ENCODE measurements at places on chromosomes 4 and X.
A peak's percentile ranks its signal among the peaks of the same experiment; 100 is the strongest.

DNA sequence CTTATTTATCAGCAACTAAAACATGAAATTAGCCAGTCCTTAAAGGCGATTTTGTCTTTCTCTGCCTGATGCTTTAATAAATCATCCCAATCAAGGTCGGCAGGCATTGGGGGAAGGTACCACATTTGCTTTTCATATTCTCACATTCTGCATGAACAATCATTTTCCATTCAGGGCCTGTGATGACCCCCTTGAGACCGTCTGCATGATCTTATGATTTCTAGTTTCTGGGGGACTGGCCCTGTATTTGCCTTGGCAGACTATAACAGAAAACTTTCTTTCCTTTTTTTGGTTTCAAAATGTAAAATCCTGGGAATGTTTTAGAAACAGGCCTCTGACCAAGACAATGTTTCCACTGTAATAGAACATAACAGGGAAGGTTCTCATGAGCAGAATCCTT is 296.8 kb downstream of the IDS start:
- DNase-seq, result no peak

DNA sequence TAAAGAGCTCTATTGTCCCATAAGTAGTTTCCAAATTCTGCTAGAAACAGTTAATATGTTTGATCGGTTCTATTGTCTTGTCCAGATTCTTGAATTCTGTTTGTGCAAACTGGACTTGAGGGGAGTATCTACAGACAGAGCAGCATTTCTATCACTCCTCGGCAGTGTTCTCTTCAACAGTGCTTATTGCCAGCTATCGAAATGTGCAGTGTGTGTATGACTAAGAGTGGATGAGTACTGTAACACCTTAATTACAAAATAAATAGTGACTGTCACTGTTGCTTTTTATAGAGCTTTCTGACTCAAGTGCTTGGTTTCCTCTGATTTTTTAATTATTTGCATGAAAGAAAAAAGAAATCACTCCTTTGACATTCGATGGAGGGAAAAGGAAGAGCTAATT is 274.6 kb downstream of the RPA4 start:
- DNase-seq, result no peak

- no peak for DNase-seq
Measured at GRCh38 chr4:24640366-24640765, 56.0 kb upstream of the DHX15 start.

DNA sequence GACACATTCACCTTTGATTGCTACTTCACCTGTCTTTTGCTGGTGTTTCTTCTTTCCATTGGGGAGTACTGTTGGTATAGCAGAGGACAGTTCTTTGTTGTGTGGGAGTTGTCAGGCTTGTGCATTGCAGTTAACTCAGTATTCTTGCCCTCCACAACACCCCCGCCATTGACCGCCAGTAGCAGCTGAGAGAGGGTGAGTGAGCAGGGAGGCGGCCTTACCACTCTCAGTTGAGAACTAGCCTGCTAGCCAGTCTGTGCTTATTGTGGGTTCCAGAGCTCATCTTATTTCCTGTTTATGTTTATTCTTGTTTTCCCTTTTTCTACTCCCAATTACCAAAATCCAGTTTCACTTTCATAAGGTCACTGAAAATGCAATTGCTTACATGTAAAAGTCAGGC is 52.2 kb downstream of the STIM2 start:
- no peak for DNase-seq

- DNase-seq, result peak; percentile 33
Measured at GRCh38 chrX:129654652-129655546, at the start of gene APLN. Gene APLN, minus strand, starts transcription at chrX:129654956. Its CDS starts 326 bp downstream, at chrX:129654630.

- DNase-seq, result no peak
Measured at GRCh38 chr4:99832758-99833157, 16.1 kb downstream of the DAPP1 start.

- DNase-seq, result peak; percentile 33
Measured at GRCh38 chr4:72471816-72472215, 97.2 kb downstream of the ADAMTS3 start.

GRCh38 chrX:65859299-65859698 is 180.6 kb downstream of the VSIG4 start:
- no peak for DNase-seq

GRCh38 chr4:150948074-150948473 is 67.0 kb downstream of the LRBA start:
- no peak for DNase-seq

GRCh38 chr4:112036886-112037285 is 108.4 kb upstream of the FAM241A start:
- DNase-seq, result peak; percentile 91

GRCh38 chr4:8352368-8353157 is 83.0 kb downstream of the HTRA3 start:
- no peak for DNase-seq

- DNase-seq, result no peak
Measured at GRCh38 chr4:73874386-73874785, 5.2 kb downstream of the CXCL1 start.

DNA sequence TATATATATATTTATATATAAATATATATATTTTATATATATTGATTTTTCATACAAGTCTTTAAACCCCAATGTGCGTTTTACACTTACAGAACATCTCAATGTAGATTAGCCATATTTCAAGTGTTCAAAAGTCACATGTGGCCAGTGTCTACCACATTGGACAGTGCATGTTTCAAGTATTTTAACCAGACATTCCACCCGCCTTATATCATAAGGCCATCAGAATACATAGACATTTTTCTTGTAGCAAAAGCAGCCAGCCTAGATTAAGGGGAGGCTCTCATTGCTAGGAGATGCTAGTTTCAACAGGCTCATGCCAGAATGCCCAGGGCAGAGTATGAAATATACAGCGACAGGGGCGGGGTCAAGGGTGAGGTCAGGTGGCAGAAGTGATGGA is 202.0 kb downstream of the NR3C2 start:
- DNase-seq, result no peak

DNA sequence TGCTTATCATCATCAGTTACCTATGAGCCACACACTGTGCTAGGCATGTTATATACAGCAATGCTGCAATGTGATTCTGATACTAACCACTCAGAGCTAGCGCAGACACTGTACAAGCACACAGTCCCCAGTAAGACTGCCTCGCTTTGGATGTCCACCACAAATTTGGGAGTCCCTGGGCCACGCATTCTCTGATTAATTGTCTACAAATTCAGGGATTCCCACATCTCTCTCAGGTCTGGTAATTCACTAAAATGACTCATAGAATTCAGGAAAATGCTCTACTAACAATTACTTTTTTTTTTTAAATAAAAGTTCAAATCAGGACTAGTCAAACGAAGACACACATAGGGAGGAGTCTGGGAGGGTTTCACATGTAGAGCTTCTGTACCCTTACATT is 652.1 kb upstream of the AADAT start:
- no peak for DNase-seq

DNA sequence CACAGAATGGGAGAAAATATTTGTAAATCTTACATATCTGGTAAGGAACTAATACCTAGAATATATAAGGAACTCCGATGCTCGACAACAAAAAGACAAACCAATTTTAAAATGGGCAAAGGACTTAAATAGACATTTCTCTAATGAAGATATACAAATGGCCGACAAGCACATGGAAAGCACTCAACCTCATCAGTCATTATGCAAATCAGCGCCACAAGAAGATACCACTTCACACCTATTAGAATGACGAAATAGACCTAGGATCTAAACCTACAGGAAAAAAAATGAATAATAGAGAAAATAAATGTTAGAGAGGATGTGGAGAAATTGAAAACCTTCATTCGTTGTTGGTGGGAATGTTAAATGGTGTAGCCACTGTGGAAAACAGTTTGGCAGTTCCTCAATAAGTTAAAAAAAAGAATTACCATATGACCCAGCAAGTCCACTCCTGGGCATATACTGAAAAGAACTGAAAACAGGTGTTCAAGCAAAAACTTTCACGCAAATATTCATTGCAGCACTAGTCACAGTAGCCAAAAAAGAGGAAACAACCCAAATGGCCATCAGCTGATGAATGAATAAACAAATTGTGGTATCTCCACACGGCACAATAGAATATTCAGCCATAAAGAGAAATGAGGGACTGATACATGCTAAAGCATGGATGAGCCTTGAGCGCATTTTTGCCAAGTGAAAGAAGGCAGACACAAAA is 57.3 kb upstream of the WDR19 start:
- DNase-seq, result no peak

DNA sequence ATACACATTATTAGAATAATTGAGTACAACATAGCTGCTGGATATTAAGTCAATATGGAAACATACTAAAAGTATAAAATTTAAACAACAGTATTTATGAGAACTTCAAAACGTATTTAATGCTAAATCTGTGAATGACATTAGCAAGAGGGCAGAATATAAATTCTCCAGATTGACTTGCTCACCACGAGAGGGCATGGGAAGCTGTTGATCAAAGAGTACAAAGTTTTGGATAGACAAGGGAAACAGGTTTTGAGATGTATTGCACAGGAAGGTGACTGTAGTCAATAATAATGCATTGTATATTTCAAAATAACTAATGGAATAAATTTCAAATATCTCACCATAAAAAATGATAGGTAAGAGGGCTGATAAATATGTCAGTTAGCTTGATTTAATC is 768.2 kb downstream of the CENPC start:
- DNase-seq, result no peak

- no peak for DNase-seq
Measured at GRCh38 chr4:118994030-118994429, 105.4 kb downstream of the SYNPO2 start.

DNA sequence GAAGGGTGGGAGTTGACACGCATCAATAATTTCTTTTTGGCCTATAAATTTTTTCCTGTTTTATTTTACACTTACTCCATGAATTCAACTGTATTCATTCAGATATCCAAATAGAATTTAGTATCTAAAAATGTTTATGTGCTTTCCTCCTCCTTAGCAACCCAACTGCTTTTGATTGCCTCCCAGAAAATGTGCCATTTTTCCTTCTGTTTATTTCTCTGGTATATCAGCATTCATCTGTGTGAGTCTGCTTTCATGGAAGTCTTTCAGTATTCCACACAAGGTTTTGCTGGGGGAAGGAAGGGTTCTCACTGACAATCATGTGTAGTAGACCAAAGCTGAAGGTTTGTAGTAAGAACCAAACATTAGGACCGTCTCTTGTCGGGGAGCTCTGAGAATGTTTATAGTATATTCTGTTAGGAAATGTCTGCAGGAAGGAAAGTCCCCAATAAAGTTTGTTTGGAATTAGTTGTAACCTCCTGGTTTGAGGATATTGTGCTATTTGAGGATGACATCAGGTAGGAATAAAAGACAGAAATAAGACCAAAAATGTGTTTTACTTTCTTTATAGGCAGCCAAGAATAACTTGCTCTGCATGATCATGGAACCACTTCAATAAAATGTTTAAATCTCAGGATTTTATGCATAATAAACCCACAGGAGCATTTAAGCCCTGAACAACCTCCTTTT is 673.6 kb upstream of the INTU start:
- DNase-seq, result peak; percentile 64

- DNase-seq, result peak; percentile 82
Measured at GRCh38 chrX:140163371-140164159, 198.2 kb upstream of the CXorf66 start.

DNA sequence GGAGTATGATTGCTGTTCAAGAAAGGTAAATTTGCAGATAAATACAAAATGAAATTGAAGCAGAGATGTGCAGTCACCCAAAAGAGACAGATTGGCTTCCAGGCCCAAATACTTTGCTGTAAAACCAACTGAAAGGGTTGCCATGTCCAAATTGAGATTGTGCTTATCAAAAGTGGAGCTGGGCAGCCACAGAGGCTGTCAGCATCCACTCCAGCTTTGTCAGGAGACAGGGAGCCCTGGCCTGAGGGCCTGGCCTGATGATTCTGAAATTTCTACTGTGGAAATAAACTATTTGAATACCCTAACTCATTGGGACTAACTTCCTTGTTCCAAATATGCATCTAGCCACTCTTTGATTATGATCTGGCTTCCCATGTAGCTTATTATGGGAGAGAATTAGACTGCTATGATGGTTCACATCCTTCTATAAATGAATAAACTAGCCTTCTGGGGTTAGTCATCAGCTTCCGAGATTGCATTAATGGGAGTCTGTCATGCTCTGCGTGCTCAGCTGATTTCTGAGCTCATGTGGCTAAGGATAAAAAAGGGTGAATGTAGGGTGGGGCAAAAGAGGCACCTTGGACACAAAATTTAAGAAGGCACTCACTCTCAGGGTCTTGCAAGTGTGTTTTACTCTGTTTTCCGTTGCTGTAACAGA is 48.2 kb downstream of the SLC34A2 start:
- no peak for DNase-seq

DNA sequence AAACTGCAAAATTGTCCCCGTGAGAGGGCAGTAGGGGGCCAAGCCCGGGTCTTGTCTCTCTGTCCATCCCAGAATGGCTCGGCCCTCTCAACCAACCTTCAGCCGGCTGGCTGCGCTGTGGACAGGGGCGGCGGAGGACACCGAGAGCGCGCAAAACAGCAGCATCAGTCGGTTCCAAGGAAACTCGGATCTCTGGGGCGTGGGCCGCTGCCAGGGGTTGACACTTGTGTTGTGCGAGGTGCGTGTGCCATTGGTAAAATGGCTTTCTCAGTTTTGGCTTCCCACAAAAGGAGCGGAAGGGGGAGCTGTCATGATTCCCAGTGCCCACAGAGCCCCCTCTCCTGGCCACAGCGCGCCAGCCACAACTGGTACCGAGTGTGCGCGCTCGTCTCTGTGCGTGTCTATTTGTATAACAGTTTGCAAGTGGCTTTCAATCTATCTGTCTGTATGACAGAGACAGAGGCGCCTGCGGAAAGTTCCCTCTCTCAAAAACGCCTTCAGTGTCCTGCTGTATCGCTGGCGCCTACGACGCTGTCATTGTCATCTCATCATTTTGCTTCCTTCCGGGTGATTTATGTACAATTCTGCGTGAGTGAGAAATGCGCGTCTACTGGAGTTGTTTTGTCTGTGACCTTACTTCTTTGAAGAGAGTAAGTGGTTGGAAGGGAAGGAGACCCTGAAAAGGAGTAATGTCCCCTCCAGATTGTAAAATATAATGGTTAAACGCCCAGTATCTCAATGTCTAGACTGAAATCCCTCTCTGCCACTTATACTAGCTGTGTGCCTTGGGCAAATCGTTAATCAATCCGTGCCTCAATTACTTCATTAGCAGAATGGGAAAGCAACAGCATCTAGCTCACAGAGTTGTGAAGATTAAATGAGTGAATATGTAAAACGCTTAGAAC is 1.8 kb downstream of the DKK2 start:
- DNase-seq, result peak; percentile 83

DNA sequence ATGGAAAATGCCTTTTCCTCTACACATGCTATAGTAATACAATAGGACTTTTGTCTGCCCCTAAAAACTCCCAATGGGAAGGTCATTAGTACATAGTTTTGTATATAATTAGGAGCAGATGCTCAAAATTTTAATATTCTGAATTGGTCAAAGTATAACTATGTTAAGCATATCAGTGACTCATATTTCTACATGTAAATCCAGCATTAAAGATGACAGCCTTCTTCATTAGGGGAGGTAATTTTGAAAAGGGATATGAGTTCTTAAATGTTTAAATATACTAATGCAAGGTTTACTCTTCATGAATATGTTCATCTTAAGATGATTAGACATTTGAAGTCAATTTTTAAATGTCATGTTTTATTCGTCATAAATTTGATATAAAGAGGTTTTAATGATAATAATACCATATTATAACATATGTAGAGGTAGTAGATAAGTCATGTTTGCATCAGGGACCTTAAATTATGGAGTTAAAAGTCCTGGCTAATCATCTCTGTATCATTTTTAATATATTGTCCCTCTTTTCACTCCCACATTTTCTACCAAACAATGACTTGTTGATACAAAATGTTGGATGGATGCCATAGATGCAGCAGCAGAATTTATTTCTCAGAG is 218.8 kb downstream of the STPG2 start:
- DNase-seq, result no peak

- DNase-seq, result no peak
Measured at GRCh38 chrX:135625995-135626394, 87.4 kb upstream of the CT45A1 start.

- no peak for DNase-seq
Measured at GRCh38 chr4:109334129-109335105, 32.0 kb upstream of the COL25A1 start.
